ENCODE measurements at places on chromosomes 3 and 15.
A peak's percentile ranks its signal among the peaks of the same experiment; 100 is the strongest.

- DNase-seq: no peak
Measured at GRCh38 chr3:122496508-122496907, 18.2 kb downstream of the KPNA1 start.

- DNase-seq: no peak
Measured at GRCh38 chr3:120274739-120275167, 10.3 kb downstream of the GPR156 start.

DNA sequence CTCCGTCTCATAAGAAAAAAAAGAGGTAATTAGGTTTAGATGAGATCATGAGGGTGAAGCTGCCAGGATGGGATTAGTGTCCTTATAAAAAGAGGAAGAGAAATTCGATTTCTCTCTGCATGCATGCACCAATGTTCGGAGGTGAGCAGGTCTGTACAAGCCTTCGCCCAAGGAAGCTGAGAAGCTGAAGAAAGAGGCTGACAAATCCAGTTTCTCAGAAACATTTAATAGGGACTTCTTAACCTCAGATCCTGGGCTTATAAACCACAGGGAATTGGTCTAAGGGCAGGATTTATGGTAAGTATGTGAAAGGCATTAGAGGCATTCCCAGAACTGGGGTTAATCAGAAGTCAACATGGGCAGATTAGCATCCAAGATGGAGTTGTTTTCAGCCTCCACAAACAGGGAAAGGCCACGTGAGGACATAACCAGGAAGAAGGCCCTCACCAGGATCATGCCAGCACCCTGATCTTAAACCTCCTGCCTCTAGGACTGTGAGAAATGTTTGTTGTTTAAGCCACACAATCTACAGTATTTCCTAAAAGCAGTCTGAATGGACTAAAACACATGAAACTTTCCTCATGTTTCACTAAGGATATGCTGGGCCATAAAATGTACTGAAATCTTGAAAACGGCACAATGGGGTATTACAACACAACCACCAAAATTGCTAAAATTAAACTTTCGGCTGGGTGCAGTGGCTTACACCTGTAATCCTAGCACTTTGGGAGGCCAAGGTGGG, 11.3 kb downstream of the SHISA5 start:
- no peak for DNase-seq

DNA sequence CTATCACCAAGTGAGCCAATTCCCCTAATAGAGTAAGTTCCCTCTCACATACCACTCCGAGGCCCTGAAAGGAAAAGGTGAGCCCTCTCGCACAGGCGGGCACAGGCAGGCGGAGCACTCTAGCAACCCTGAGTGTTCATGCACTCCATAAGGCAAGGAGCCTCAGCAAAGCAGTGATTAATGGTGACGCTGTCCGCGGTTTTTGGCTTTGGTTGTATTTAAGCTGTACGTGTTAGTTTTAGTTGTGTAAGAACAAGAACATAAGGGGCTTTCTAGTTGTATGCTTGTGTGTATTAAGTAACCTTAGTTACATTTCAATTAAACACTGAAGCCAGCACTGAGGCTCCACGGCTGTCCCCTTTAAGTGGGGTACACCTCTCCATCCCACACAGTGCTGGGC, 33.1 kb downstream of the KLHL25 start:
- DNase-seq: no peak

GRCh38 chr15:90306560-90306959, 41.1 kb downstream of the NGRN start:
- no peak for DNase-seq

- DNase-seq: no peak
Measured at GRCh38 chr15:41487802-41488201, 5.9 kb upstream of the ITPKA start.

DNA sequence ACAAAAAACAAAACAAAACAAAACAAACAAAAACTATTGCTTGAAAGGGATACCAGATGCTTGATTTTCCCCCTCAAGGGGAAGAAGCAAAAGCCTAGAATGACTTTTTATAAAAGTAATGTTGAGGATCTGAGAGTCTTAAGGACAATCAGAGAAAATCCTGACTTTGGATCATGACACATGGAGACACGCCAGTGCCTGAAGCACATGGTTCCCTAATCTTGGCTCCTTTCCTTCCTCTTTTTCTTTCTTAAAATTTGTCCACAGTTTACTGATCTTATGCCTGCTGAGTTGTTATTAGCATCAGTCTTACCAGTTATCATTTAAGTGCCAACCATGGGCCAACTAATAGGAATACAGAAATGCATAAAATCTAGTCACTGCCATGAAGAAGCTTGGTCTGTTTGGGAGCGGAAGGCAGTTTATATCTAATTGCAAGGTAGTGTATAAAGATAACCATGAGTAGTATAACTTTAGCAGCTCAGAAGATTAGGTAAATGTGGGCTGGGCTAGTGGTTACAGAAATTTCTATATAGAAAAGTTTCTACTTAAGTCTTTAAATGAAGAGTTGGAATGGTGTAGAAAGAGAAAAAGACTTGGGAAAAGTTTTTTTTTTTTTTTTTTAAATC, 6.9 kb downstream of the GLCE start:
- DNase-seq: no peak

DNA sequence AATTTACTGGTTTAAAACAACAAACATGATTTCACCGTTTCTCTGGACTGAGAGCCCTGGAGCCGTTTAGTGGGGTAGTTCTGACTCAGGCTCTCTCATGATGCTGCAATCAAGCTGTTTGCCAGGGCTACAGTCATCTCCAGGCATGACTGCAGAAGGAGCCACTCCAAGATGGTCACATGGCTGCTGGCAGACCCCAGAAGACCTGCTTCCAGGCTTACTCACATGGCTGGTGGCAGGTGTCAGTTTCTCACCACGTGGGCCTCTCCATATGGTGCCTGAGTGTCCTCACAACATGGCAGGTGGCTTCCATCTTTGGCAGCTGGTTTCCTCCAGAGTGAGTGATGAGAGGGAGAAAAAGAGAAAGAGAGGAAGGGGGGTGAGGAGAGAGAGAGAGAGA, 378.3 kb upstream of the RGMA start:
- DNase-seq: no peak

DNA sequence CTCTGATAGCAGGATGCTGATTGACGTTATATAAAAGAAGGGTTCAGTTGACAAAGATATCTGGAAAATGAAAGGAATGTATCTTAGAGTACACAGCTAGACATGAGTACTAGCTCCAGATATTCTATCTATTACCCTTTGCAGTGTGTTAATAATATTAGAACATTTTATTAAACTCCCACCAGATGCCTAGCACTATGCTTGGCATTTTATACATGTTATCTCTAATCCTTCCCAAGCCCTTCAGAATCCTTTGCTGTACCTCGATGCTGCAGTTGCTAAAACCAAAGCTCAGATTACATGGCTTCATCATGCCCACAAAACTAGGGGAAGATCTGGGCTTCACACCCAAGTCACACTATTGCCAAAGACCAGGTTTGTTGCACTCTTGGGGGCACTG, 350.1 kb upstream of the AZI2 start:
- DNase-seq: no peak

DNA sequence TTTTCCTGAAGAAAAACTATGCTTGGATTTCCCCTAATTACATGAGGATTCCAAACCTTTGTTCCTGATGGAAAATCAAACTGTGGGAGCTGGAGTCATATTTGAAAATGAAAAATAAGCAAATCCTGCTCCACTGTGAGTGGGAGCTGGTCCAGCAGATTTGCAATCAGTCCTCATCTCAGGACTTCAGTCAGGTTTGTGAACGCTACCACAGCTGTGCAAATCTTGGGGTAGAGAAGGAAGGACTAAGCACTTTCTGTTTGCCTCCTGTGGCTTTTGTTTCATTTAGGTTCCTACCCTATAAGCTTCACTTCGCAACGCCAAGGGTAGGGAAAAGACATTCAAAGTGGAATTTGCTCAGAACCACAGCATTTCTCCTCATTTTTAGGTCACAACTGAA, 238.2 kb downstream of the TUSC7 start:
- no peak for DNase-seq

GRCh38 chr15:31046759-31047359, 54.7 kb downstream of the TRPM1 start:
- DNase-seq: no peak

GRCh38 chr3:38576526-38577370, 72.7 kb downstream of the SCN5A start:
- peak; percentile 20 for DNase-seq

DNA sequence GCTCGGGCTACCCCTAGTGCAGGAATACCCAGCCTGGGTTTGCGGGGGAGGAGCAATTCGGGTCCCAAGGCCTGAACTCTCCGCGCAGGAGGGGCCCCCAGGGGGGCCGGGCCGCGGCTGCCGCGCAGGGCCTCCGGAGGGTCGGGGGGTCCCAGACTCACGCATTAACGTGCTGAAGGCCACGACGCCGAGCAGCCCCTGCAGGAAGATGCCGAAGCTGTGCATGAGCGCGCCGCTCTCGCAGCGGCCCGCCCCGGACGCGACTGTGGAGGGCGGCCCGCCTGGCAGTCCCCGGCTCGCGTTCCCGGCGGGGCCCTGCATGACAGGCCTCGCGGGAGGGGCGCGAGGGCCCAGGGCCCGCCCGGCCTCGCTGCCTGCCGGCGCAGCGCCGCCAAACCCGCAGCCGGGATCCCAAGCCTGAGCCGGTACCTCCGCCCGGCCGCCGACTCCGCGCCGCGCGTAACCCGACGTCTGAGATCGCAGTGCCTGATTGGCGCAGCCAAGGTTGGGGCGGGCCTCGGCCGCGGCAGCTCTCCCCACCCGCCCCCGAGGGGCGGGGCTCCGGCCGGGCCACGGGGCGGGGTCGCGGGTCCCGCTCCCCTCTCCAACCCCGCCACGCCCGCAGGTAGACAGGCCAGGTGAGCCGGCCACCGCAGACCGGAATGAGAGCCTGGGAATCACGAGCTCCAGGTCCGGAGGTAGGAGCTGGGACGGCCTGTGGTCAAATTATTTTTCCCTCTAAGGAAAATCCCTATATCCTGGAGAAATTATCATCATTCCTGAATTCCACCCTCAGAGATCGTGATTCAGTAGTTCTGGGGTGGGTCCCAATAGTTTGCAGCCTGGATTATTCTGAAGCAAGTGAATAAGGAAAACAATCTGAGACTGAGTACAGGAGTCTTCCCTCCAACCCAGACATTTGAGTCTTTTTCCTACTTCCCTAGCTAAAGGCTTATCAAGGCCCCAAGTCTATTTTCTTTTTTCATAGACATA, at the start of gene STIMATE:
Gene STIMATE, minus strand, starts transcription at position 419 of the 993 bp plus-strand sequence. Its CDS starts 98 bp downstream, at position 321.
- DNase-seq: peak; percentile 86

DNA sequence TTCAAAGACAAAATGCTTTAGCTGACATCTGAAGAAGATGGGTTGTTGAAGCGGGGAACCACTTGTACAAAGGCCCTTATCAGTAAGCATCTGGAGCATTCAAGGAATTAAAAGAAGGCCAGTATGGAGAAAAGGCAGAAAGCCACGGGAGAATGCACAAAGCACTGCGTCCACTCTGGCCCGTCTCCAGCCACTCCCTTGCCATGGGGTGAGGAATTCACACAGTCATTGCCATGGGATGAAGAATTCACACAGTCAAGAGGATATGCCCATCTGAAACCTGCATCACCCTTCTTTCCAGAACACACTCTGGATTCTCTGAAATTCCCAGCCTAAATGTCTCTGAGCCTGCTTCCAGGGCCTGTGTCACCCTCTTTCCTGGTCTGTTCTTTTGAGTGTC, 26.7 kb upstream of the STAG1 start:
- DNase-seq: no peak

- DNase-seq: no peak
Measured at GRCh38 chr3:168976969-168977368, 686.5 kb downstream of the MECOM start.

- no peak for DNase-seq
Measured at GRCh38 chr15:53437985-53438841, 321.2 kb downstream of the WDR72 start.

DNA sequence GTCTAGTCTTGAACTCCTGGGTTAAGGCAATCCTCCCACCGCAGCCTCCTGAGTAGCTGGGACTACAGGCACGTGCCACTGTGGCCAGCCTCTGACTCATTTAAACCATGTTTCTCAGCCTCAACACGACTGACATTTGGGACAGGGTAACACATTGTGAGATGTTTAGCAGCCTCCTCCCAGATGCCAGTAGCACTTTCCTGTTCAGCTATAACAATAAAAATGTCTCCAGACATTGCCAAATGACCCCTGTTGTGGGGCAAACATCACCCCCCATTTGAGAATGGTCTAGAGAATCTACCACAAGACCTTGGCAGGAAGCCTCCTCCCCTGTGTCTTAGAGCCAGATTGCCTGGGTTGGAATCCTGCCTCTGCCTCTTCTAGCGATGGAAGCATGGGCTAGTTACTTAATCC, 8.4 kb downstream of the TMEM40 start:
- no peak for DNase-seq

- no peak for DNase-seq
Measured at GRCh38 chr3:1929788-1930414, 168.8 kb upstream of the CNTN4 start.

- no peak for DNase-seq
Measured at GRCh38 chr15:70507772-70508371, 255.5 kb downstream of the UACA start.

- DNase-seq: no peak
Measured at GRCh38 chr15:68447976-68448755, 16.2 kb upstream of the ITGA11 start.

DNA sequence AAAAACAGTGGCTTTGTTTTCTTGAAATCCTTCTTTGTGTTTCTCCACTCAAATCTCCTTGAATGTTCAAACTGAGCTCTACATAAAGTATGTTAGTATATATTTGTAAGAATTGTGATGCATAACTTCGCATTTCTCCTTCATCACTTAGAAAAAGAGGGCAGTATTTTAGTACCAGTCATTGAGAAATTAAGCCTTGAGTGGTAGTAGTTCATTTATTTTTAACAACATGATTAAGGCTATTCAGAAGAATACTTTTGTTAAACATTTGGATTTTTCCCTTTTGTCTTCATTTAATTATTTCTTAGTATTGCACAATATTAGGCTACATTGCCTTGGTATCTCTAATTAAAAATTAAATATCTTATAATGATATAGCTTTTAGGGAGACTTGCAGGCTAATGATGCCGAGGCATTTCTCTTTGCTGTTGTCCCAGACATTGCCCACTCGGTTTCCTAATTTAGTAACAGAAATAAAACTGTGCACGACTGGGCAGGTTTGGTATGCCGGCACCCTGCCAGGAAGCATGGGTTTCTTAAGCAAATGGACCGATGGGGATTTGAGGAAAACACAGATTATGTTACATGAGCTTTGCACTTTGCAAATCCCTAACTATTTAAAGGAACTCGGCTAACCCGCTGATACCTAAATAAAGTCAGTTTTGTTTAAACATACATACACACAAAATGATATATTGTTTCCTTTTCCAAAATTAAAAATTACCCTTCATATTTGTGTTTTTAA, 54.7 kb downstream of the LRRC28 start:
- no peak for DNase-seq

DNA sequence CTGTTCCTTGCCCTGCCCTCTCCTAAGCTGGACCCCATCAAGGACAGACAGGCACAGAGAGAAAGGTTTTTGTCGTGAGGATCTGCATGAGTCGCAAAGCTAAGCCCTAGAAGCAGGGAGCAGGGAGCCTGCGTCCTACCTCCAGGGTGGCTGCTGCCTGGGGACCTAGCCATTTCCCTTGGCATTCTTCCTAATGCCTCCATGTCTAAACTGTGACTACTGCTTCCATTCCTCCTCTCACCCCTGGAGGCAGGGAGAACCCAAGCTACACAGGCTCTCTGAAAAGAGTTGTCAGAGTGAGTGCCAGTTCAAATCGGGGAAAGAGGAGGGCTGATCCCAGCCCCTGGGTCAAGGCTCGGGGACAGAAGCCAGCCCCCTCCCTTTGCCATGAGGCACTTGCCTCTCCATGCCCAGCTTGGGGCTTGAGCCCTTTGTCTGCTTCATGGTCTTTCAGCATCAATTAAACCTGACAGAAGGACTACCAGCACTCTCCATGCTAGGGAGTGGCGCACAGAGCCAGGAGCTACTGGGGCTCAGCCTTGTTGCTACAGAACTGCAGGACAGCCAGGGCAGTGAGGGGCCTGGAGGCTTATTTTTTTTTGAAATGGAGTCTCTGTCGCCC, 2.4 kb downstream of the GCHFR start:
- no peak for DNase-seq

Data from liver (tissue), 10 donors.